Spinal cord (tissue), 10 donors: ENCODE measurements at places on chromosomes 7 and 10. TPM values are rescaled to one million over a fixed set of nuclear protein-coding genes. Genes with fewer than 3 reads are reported as not detected.

GRCh38 chr10:102970562-102971340 is 52.7 kb downstream of the CNNM2 start:
- no peaks in the 10 kb centered on the region for H3K27me3 ChIP-seq
- no peaks in the 10 kb centered on the region for H3K4me1 ChIP-seq
- DNase-seq: no peak
- H3K4me3 ChIP-seq: no peak overlapping the region

- DNase-seq: no peak
- no peak overlapping the region for H3K27ac ChIP-seq
- no peak overlapping the region for H3K4me3 ChIP-seq
- no peaks in the 10 kb centered on the region for H3K27me3 ChIP-seq
These were observed 47.5 kb downstream of the GLI3 start for GRCh38 chr7:42189535-42189934.

- H3K4me1 ChIP-seq: peaks cover 5% of the 10 kb centered on the region
- H3K27ac ChIP-seq: no peak overlapping the region
- H3K4me3 ChIP-seq: no peak overlapping the region
- peak; percentile 93 for DNase-seq
- peaks cover 12% of the 10 kb centered on the region for H3K36me3 ChIP-seq
These were observed 26.8 kb downstream of the PRPF18 start for GRCh38 chr10:13613519-13613918.

GRCh38 chr7:21966271-21966670 is 20.6 kb upstream of the CDCA7L start:
- H3K27ac ChIP-seq: no peak overlapping the region
- DNase-seq: no peak
- no peaks in the 10 kb centered on the region for H3K4me1 ChIP-seq
- no peaks in the 10 kb centered on the region for H3K36me3 ChIP-seq
- H3K4me3 ChIP-seq: no peak overlapping the region

OPALIN gene
- 4.8 TPM for total RNA-seq

- no peak overlapping the region for H3K27ac ChIP-seq
- H3K36me3 ChIP-seq: no peaks in the 10 kb centered on the region
- no peak for DNase-seq
- H3K27me3 ChIP-seq: no peaks in the 10 kb centered on the region
- H3K4me3 ChIP-seq: no peak overlapping the region
- H3K4me1 ChIP-seq: peaks cover 34% of the 10 kb centered on the region
These were observed 213.4 kb downstream of the USP6NL start for GRCh38 chr10:11397980-11398580.

GRCh38 chr10:73858013-73858708 is 16.2 kb downstream of the CAMK2G start:
- no peaks in the 10 kb centered on the region for H3K27me3 ChIP-seq
- H3K27ac ChIP-seq: peak overlapping the region; percentile 88
- DNase-seq: no peak
- peaks cover 85% of the 10 kb centered on the region for H3K4me1 ChIP-seq
- H3K4me3 ChIP-seq: no peak overlapping the region

GRCh38 chr7:154450451-154450850 is 398.3 kb downstream of the DPP6 start:
- peak; percentile 49 for DNase-seq
- H3K4me3 ChIP-seq: no peak overlapping the region
- no peaks in the 10 kb centered on the region for H3K36me3 ChIP-seq
- H3K27ac ChIP-seq: peak overlapping the region; percentile 58
- peaks cover 24% of the 10 kb centered on the region for H3K4me1 ChIP-seq

GRCh38 chr7:83648464-83649241 is at the start of gene SEMA3E:
TSS of gene SEMA3E (minus strand) at chr7:83649139.
- DNase-seq: no peak
- peak within 1 kb of the TSS; percentile 61 for H3K4me3 ChIP-seq
- peak within 1 kb of the TSS; percentile 19 for H3K27ac ChIP-seq
- no peaks in the 10 kb centered on the region for H3K27me3 ChIP-seq
- H3K36me3 ChIP-seq: no peaks in the 10 kb centered on the region

- H3K27me3 ChIP-seq: no peaks in the 10 kb centered on the region
- no peak for DNase-seq
- H3K27ac ChIP-seq: no peak overlapping the region
- H3K4me3 ChIP-seq: no peak overlapping the region
- no peaks in the 10 kb centered on the region for H3K36me3 ChIP-seq
These were observed 43.7 kb downstream of the CH25H start for GRCh38 chr10:89163265-89163995.

DNA sequence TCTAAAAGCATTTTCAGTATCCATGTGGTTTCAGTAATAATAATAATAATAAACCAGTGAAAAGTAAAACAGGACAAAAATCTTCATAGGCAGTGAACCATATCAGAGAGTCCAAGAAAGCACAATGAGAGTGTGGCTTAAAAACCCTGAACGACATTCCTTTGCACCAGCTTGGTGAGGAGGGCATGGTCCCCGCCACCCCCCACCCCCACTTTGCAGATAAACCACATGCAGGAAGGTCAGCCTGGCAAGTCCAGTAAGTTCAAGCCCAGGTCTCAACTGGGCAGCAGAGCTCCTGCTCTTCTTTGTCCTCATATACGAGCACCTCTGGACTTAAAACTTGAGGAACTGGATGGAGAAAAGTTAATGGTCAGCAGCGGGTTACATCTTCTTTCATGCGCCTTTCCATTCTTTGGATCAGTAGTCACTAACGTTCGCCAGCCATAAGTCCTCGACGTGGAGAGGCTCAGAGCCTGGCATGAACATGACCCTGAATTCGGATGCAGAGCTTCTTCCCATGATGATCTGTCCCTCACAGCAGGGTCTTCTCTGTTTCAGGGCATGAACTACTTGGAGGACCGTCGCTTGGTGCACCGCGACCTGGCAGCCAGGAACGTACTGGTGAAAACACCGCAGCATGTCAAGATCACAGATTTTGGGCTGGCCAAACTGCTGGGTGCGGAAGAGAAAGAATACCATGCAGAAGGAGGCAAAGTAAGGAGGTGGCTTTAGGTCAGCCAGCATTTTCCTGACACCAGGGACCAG is 172.5 kb downstream of the EGFR start:
- peaks cover 24% of the 10 kb centered on the region for H3K36me3 ChIP-seq
- H3K27me3 ChIP-seq: no peaks in the 10 kb centered on the region
- H3K4me1 ChIP-seq: peaks cover 41% of the 10 kb centered on the region
- DNase-seq: no peak
- H3K4me3 ChIP-seq: no peak overlapping the region
